ENCODE measurements at places on chromosomes 5 and 9.

GRCh38 chr9:26603617-26604016 is 289.0 kb downstream of the CAAP1 start:
- DNase-seq: no peak

GRCh38 chr9:130301483-130302286 is 36.1 kb downstream of the HMCN2 start:
- no peak for DNase-seq

DNA sequence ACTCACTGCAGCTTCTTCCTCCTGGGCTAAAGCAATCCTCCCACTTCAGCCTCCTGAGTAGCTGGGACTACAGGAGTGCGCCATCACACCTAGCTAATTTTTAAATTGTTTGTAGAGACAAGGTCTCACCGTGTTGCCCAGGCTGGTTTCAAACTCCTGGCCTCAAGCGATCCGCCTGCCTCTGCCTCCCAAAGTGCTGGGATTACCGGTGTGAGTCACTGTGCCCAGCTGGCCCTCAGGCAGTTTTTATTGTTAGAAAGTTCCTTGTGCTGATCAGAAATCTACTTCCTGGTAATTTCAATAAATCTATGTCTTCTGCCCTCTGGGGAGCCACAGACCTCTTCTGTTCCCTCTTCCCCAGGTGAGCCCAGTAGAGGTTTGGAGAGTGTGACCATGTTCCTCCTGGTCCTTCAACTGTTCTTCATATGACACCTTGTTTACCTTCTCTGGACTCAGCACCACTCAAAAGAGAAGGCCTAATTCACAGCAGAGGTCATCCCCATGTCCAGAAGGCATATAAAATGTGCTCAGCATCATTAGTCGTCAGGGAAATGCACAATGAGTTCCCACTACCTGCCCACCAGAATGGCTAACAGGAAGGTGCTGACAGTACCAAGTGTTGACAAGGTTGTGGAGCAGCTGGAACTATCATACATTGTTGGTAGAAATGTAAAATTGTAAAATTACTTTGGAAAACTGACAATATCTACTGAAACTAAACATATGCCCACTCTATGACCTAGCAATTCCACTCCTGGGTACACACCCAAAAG is 10.4 kb downstream of the TMOD1 start:
- no peak for DNase-seq

DNA sequence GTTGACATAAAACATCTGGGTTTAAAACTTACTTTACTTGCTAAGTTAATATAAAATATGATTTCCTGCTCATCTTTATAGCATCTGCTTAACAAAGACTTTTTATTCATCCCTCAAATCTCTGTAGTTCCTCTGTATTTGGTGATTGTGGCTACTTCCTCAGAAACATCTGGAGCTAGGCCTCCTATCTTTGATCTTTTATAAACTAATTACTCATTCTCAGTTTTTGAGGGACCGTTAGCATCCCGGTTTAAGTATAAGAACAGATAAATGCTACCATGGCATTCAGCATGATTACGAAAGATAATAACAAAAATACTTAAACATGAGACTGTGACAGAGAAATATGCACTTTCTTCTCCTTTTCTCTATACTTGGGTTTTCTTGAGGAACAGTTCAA is 85.3 kb downstream of the SLC38A9 start:
- DNase-seq: no peak

DNA sequence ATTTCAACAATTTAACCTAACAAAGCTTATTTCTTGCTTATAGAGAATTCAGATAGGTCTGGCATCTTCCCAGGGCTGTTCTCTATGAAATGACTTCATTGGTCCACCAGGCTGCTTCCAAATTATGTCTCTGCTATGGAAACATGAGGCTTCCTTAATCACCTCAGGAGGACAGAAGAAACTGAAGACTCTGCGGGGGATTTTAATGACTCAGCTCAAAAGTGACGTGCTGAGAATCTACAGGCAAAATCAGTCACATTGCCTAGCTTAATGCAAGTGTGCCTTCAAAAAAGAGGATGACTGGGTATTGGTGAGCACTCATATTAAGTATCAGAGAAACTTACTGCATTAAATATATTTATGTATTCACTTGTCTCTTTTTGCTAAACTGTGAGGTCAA is 315.5 kb upstream of the RGMB start:
- DNase-seq: no peak

GRCh38 chr9:115943431-115944165 is 210.0 kb upstream of the PAPPA start:
- no peak for DNase-seq

DNA sequence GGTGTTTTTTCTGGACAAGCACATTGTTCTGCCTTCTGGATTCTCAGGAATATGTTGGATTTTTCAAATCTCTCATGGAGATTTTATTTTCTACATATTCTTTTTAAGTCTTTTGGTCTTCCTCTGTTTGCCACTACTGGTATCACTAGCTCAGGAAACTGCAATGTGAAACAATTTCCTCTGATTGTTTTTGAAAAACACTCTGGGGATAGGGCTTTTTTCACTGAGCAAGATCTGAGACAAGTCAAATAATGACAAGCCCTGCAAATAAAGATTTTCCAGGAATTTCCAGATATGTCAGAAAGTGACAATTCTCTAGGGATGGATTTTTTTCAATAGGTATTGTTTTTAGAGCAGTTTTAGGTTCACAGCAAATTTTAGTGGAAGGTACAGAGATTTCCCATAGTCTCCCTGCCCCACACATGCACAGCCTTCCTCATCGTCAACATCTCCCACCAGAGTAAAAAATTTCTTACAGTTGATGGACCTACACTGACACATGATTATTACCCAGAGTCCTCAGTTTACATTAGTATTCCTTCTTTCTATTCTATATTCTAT is 86.9 kb upstream of the TMEM161B start:
- DNase-seq: no peak

DNA sequence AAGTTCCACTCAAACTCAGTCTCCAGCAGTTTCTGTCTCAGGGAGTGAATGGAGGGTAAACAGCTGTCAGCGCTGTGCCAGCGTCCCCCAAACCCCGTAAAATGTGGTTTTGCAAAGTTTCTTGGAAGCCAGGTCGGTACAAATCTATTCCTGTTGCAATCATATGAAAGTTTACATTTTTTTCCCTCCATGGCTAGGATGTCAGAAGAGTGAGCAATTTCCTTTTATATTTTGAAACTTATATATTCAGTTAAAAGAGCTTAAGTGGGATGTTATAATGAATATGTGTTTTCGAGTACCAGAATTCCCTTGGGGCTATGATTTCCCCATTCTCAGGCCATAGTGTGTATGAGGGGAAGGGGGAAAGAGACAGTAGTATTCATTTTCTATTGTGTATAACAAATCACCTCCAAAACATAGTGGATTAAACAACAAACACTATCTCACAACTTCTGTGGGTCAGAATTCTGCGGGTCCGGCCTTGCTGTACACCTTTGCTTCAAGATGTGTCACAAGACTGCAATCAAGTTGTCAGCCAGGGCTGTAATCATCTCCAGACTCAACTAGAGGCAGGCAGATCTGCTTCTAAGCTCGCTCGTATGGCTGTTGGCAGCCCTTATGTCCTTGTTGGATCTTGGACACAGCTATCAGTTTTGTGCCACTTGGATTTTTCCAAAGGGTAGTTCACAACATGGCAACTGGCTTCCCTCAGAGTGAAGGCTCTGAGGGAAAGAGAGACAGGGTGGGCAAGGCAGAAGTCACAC is 107.4 kb downstream of the SNX18 start:
- DNase-seq: no peak

DNA sequence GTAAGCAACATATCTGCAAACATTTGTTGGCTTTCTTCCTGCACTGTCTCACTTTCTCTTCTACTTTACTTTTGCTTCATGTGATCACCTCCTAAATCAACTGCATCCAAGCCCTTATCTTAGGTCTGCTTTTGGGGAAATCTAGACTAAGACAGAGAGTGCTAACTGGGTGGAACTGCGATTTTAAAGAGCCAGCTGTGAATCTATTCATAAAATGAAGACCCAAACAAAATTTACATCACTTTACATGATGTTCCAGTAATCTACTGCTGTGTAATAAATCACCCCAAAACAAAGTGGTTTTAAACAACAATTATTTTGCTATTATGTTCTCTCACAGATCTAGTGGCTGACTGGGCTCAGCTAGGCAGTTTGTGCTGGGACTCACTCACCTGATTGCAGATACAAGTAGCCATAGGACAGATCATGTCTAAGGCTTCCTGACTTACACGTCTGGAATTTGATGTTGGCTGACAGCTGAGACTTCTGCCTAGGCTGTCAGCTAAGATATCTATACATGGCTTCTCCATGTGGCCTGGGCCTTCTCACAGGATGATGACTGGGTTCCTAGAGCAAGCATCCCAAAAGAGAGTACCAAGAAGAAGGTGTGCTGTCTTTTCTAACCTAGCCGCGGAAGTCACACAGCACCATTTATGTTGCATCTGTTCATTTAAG is 145.1 kb upstream of the TBCA start:
- no peak for DNase-seq

DNA sequence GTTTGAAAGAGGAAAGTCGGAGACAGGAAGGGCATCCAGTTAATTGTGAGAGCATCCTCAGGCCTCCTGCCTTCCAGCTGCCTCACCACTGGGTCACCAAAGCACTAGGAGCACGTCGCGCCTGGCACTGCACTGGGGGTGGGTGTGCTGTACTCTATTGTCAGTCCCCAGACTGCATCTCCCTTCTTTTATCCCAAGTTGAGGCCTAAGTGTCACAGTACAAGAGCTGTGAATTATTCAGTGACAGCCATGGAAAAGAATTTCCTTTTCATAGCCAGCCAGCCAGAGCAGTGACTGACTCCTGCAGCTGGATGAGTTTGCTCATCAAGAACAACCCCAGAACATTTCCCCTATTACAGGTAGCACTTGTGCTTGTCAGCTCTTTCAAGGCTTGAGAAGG is 16.3 kb downstream of the CLTA start:
- no peak for DNase-seq
